Activated effector memory CD4-positive, alpha-beta T cell treated with Interleukin-2 at 50 U/mL for 16 hours (primary cell): ENCODE measurements at places on chromosomes 5 and 9.

- DNase-seq, result no peak
Observed at GRCh38 chr9:109039539-109039938, 26.2 kb upstream of the CTNNAL1 start.

DNA sequence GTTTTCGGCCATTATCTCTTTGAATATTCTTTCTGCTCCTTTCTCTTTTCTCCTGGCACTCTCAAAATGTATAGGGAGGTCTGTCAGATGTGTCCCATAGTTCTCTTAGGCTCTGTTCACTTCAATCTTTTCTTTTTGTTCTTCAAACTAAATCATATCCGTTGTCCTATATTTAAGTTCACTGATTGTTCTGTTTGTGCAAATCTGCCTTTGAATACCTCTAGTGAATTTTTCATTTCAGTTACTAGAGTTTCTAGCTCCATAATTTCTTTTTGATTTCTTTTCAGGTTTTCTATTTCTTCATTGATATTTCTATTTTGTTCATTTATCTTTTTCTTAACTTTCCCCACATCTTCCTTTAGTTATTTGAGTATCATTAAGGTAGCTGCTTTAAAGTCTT is 65.4 kb downstream of the CERT1 start:
- no peak for DNase-seq

GRCh38 chr5:171336521-171337209 is 27.6 kb downstream of the TLX3 start:
- DNase-seq, result no peak

DNA sequence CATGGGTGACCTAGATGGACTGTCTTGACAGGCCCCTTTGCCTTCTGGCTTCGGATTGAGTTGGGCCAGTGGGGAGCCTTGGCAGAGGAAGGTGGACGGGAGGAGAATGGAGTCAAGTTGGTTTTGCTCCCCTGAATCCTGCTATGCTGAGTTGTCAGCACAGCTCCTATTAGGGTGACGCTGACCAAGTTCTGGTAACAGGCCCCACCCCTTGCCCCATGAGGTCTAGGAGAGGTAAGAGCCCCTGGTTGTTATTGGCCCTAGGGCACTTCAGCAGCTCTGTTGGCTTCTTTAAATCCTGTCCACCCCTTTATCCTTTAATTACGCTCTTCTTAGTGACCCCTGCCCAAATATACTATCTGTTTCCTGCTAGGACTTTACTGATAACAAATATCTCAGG is 39.4 kb upstream of the KIF2A start:
- DNase-seq, result no peak

GRCh38 chr5:114055318-114056184 is 306.3 kb upstream of the KCNN2 start:
- no peak for DNase-seq

- DNase-seq, result no peak
Observed at GRCh38 chr5:16842896-16843295, 93.2 kb downstream of the MYO10 start.

DNA sequence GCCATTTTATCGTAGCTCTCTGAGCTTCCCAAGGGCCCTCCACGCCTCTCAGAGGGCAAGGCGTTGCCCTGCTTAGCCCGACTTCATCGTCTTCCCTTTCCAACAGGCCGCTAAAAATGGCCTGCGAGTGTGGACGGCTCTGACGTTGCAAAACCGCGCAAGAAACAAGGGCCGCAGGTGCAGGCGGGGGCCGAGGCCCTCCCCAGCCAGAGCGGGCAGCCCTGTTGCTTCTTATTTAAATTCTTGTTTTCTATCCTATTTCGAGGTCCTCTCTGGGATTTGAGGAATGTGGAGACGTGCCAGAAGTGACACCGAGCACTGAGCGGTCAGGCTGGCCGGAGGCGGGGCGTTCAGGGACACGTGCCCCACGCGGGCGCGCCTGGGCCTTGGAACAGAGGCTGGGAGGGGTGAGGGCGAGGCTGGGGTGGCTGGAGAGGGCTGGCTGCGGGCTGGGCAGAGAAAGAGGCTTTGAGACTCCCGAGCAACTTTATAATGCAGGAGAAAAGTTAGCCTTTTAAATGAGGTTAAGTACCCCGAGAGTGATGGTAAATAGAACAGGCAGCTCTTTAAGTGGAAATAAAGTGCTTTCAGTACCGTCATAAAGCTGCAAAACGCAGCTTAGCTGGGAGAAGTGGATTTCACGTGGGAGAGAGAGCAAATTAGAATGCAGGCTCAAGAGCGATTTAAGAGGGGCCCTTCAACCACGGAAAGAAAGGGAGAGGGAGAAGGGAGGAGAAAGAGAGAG is 243.6 kb downstream of the AUH start:
- DNase-seq, result no peak

DNA sequence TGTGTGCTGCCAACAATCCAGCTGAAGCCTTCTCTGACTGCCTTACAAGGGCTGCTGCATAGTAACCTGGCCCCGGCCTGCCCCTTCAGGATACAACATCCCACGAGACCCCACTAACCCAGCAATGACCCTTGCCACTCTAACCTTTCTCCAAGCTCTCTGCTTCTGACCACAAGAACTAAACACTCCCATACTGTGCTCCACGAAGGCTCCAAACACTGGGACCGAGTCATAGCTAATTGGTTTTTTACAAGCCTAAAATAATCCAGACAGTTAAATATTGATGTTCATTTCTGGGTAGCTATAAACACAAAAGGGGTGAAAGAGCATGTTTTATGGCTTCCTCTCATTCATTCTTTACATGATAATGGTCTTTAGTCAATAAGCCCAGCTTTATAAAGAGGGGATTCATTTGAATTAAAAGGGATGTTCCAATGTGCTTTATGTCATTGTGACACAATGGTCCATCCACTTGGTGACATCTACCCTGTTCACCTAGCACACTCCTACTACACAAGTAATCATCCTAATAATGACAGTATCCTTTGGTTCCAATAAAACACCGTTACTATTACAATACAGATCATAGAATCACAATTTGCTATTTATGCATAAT is 16.2 kb upstream of the TLE4 start:
- DNase-seq, result no peak

DNA sequence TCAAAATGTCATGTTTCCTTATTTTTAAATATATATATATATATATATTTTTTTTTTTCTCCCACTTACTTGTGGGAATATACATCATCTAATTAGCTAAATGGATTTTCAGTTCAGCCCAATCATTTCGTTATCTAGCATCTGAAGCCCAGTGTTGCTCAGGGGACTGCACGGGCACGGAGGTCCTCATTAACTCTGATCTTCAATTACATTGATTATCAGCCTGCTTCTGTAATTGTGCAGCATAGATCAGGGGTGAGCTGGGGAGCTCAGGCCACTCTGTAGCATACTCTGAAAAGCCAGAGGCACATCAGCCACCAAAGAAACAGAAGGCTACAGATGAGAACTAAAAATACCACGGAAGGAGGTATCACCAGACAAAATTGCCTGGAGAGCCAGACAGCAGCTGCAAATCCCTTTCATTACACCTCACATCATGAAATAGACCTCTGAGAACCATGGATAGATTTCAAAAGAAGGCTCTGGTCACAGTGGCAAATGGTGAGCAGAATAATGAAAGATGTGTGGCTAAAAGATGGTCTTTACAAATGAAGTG is 326.4 kb downstream of the TRIM32 start:
- no peak for DNase-seq

DNA sequence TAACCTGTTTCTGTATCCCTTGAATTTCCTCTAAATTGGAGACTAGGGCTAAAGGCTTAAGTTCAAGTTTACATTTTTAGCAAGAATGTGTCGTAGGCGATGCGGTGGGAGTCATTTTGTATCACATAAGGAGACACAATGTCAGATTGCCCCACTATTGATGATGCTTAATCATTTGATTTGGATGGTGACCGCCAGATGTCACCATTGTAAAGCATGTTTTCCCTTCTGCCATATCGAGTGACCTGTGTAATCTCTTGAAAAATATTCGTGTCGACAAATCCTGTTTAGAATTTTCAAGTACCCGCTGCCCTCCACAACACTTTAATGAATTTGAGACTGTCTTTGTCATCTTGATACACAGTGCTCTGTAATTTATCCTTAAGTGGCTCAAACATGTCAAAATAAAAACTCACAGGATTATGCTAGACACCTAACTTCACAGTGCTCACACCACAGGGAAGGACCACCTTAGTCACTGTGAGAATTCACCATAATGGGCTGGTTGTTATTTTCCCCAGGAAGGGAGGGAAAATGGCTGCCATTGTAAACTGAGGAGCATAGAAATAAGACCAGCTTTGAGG is 34.5 kb upstream of the SLC46A2 start:
- DNase-seq, result no peak

DNA sequence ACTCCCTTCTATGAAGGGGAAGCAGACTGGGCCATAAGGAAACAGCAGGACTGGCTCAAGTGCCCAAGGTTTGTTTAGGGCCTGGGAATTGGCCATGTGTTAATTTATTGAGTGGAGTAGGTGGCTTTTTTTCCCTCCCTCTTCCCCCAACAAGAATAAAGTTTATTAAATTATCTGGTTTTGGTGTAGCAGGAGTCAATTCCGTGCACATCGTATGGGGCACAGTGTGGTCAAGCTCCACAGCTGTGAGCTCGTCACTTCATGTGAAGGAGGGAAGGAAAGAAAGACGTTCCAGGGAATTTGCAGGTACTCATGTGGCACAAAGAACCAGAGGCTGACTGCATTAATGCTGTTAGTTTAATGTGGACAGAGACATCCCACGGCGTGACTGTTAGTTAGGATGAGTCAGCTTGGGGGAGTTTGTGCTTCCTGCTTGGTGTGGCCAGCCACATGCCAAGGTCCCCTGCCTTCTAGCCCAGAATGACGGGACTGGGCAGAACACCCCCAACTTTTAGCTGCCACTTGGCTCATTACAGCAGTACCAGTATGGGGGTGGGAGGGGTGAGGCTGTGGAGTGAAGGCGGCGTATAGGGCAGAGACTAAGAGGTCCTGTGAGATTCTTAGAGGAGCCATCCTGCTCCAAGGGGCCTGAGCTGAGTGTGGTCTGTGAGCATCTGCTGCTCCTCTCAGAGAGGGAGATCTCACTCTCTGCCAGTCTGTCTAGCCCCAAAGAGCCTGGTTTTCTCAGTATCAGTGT is 33.2 kb downstream of the CSF1R start:
- no peak for DNase-seq

DNA sequence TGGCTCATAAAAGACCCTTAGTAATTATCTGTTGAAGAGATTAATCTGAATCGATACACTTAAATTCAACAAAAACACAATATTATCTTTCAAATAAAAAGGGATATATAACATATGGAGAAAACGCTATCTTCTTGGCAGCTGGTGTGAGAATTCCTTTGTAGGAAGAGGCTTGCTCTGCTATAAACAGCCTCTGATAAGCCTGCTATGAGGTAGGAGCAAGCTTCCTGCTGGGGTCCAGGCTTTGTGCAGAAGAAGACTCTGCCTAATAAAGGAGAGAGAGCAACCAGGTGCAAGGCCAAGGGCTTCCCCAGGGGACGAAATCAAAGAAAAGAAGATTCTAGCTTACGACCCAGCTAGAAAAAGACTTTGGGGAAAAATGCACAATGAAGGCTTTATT is 43.3 kb upstream of the SSBP2 start:
- no peak for DNase-seq

GRCh38 chr5:34591723-34592122 is 64.4 kb upstream of the RAI14 start:
- DNase-seq, result no peak

DNA sequence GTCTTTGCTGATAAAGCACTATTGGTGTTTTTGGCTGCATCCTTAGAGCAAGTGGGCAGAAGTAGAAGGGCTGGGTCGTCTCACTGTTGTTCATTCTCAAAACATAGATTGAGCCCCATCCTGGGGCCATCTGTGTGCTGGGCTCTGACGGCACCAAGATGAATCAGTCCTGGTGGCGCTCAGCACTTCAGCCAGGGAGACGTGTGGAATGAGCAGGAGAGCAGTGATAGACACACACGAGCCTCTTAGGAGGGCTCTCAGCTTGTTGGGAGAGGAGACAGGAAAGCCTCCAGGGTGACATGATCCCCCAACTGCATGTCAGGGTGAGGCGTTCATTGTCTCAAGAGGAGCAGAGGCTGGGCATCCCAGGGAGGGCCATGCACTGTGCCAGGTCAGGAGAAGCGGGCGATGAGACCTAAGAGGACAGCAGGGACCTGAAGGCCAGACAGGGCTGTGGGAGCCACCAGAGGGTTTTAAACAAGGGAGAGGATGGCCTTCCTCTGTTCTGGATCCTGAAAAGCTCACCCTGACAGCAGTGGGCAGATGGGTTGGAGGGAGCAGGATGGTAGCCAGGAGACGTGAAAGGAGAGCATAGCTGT is 115.8 kb downstream of the DAB2IP start:
- no peak for DNase-seq

DNA sequence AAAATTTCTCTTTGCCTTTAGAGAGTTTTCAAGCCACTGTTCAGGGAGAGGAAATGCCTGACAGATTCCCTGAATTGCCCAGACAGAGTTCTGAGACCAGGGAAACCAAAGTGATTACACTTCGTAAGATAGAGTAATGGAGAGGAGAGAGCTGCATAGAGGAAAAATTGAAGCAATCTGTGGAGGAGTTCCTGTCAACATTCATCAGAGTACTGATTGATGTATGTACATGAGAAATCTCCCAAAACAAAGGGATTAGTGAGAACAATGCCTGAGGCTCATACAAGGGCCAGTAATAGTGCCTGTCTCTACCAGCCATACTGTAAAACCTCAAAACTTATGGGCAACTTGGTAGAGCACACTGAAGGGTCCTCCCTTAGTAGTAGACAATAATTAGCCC is 79.0 kb upstream of the TRIM32 start:
- no peak for DNase-seq
